Activated CD4-positive, alpha-beta T cell treated with anti-CD3 and anti-CD28 coated beads, Interleukin-10, Interleukin-2, amounts not matched to agents 100 ng/mL and 50 ng/mL, durations not matched to agents 16 hours and 8 hours (primary cell): ENCODE measurements at places on chromosomes 6 and 20.

- DNase-seq, result no peak
Measured at GRCh38 chr20:6579824-6580223, 187.7 kb upstream of the BMP2 start.

- DNase-seq, result peak; percentile 39
Measured at GRCh38 chr6:149324428-149324827, 6.9 kb downstream of the TAB2 start.

DNA sequence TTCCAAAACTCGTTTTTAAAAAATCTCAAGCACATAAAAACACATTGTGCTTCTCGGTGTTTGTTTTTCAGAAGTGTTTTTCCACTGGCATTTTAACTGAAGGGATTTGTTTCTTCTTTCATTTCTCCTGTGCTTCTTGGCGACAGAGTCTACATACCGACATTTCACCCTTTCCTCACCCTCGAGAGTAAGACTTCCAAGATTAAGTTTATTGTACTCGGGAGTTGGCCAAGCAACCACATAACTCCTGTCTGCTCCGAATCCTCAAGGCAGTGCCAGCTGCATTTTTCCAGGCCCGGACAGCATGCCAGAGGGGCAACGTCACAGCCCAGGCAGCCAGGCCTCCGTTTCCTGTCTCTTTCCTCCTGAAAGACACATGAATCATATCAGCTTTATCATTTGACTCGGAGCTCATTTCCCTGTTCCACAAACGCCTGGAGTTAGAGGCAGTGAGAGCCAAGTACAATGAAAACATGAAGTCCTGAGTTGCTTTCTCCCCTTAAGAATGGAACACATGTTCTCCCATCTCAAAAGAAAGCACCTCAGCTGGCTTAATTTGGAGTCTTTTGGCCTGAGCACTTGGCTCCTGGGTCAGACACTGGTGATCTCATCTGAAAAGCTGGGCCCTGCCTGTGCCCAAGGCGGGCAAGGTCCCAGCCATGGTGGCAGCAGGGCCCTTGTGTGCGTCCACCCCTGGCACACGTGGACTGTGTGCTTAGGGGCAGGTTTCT lies 23.2 kb upstream of the FAM50B start:
- DNase-seq, result no peak

DNA sequence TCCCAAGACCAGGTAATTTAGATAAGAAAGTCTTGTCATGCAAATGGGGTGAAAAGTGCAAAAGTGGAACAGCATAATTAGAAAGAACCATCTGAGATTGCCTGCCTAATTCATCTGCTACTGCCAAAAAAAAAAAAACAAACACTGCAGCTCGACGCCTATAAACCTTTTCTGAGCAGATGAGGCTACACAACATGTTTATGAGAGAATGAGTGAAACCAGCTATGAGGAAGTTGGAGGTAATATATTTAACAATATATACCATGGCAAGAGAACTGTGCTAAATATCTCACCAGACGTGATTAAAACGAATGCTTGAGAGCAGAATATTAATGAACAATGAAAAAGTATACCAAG lies 50.0 kb downstream of the LAMA4 start:
- DNase-seq, result no peak

- peak; percentile 38 for DNase-seq
Measured at GRCh38 chr6:52049252-52050050, 38.0 kb downstream of the PKHD1 start.

- DNase-seq, result no peak
Measured at GRCh38 chr6:5464099-5464885, 203.0 kb downstream of the FARS2 start.

DNA sequence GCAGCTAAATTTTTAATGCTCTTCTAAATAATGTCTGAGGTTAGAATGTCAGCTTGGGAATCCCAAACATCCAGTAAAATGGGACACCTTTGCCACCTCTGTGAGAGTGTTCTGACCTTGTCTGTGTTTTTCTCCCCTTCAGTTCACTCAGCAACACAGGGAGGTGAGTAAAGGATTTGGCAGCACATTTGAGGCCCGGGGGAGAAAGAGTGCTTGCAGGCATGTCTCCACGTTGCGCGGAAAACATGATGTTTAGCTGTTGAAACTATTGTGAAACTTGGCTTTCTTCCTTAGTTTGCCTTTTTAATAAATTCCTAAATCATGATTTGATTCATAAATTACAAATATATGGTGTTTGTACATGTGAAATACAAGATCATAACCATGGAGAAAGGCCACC lies 707.8 kb upstream of the FLRT3 start:
- no peak for DNase-seq

- DNase-seq, result no peak
Measured at GRCh38 chr6:122845916-122846612, 57.0 kb downstream of the SMPDL3A start.

- DNase-seq, result no peak
Measured at GRCh38 chr6:21997119-21998037, 299.5 kb downstream of the PRL start.

DNA sequence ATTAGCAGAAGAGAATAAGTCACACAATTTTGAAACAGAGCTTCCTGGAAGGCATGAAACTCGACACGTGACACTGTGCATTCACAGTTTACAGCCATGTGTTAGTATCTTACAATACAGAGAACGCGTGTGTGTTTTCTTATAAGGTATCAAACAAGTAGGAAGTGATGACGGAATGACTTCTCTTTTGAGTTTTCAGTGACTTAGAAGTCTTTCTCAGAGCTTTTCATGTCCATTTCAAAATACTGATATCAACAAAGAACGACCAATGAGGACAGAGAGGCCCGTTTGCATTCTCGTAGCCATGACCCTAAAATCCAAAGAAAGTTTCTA lies 36.6 kb upstream of the DUSP22 start:
- peak; percentile 29 for DNase-seq

- DNase-seq, result peak; percentile 69
Measured at GRCh38 chr6:37483917-37484785, 15.5 kb downstream of the CCDC167 start.

GRCh38 chr6:167742719-167743303 lies 83.9 kb upstream of the AFDN start:
- no peak for DNase-seq

DNA sequence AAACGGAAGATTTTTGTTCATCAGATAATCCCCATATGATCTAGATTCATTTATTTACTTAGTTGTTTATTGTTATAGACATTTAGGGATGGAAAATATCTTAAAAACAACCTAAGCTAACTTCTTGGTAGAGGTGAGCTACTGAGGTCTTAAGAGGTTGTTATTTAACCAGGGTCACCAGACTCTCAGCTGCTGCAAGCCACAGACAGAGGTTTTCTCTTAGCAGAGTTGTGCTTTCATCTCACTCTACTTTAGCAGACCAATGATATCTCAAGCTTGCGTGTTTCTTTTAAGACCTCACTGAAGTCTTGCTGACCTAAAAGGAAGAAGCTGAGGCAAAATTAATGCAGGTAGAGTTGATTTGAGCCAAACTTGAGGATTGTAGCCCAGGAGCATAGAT lies 43.6 kb downstream of the NCOA7 start:
- no peak for DNase-seq

- DNase-seq, result peak; percentile 60
Measured at GRCh38 chr20:45752746-45753145, 30.6 kb downstream of the SPINT4 start.

DNA sequence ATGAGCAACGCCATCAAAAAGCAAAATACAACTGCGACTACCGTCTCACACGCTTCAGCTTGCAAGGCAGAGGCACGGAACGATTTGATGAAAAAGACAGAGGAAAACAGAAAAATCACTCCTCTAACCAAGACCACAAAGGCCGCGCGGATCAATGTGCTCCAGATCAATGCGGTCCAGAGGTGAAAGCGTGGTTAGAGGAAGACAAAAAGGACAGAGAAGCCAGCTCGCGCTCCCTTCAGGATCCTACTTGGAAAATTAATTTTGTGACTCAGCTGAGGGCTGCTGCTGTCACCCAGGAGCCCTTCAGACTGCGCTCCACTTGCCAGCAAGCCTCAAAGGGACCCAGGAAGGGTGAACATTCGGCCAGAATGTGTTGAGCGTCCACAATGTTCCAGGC lies 140.2 kb upstream of the RPS6KA2 start:
- DNase-seq, result no peak

GRCh38 chr6:14310960-14311359 lies 193.4 kb downstream of the CD83 start:
- DNase-seq, result no peak

DNA sequence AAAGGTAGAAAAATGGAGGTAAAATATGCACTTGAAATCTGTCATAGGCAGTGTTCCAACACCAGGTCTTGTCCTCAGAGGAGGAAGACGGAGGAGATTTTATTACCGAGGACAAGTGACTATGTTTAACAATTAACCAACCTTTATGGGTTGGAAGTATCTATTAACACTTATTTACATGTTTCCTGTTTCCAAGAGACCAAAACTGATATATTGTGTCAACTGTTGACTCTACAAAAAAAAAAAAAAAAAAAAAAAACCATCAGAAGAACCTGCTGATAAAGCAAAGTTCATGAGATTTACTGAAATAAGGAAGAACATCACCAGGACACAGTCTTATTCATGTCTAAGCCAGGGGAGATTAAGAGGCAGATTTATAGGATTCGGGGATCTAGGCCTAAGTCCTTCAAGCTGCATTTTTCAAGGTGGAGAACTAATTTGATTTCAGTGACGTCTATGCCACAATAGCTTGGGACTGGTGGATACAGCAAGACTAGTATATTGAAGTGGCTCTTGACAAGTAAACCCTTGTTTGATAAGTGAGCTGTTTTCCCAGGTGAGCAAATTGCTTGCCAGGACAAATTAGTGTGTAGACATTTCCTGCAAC lies 126.6 kb upstream of the NAA20 start:
- DNase-seq, result no peak

GRCh38 chr6:15017261-15017660 lies 228.6 kb upstream of the JARID2 start:
- DNase-seq, result peak; percentile 51

DNA sequence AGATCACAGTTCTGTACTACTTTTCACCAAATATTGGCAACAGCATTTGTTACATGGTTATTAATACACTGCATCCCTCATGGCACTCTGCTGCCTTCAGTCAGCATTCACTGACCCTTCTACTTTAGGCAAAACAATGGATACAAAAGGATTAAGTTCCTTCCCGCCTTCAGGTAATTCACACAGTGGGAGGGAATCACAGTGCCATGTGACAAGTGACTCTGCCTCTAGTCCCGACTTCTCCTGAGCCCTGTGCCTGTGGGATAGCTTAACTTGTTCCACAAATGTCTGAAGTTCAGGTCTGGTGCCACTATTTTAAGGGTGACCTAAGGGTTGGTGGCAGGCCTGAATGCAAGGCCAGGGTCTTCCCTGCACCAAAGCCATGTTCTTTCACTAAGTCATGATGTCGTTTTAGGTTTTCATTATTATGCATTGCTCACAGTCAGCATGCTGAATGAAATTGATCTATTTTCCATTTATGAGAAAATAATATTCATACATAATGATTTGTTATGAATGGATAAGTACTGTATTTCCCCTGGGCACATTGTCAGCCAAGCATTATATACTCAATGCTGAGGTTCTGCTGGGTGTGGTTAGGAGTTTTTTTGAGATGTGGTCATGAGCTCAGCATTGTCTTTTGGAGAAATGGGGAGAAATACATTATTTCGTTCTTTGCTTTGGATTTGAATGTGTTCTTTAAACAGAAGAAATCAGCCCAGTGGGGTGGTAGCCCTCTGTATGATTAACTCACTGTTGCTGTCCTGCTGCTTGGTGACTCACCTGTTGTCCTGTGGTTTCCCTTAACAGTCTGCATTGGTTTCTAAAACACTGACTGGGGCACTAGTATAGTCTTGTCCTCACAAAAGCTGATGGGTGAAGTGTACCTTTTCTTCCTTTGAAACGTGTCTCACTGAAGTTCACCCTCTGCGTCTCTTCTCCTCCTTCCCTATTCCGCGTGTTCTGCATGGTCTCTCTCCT lies 66.4 kb downstream of the AFDN start:
- peak; percentile 33 for DNase-seq

GRCh38 chr6:67353861-67354260 lies 1281.2 kb upstream of the ADGRB3 start:
- no peak for DNase-seq

- no peak for DNase-seq
Measured at GRCh38 chr6:81750681-81751387, 1.6 kb downstream of the TENT5A start.

DNA sequence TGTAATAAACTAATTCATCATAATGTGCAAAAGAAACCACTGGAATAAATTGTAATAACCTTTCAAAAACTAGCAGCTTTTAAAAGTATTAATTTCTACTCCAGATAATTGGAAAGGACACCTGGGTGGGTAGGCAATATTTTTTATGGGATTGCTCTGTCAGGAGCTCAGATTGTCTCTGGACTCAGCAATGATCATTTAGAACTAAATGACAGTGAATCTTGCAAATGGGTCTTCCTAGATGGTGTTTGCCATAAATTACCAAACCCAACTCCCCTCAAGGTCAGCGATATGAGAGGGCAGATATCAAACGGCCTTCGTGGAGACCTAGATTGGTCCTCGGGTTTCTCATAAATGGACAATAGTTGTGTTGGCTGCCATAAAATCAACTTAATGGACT lies 181.9 kb downstream of the HS3ST5 start:
- DNase-seq, result no peak

- DNase-seq, result no peak
Measured at GRCh38 chr6:30689022-30689865, 1.5 kb downstream of the NRM start.

DNA sequence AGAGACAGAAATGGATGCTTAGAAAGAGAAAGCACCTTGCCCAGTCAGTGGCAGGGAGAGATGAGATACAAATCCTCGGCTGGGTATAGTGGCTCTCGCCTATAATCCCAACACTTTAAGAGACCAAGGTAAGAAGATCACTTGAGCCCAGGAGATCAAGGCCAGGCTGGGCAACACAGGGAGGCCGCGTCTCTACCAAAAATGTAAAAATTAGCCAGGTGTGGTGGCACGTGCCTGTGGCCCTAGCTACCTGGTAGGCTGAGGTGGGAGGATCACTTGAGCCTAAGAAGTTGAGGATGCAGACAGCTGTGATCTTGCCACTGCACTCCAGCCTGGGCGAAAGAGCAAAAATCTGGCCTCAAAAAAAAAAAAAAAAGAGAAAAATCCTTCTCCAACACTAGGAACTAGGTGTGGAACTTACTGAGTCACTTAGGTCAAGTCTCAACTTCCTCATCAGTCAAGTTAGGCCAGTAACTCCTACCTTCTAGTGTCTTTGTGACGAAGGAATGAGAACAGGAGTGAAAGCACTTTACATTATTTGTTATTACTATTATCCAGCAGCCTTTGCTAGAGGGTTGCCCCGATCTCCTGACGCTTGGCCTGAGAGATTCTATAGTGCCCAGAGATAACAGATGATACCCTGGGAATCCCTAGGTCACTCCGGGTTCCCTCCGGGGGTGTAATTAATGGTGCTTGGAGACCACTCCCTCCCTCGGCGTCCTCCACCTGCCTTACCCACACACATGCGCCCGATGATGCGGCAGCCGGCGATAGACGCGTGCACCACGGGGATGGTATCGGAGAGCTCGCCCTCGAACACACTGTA lies 918 bp downstream of the EIF6 start:
- DNase-seq, result no peak

DNA sequence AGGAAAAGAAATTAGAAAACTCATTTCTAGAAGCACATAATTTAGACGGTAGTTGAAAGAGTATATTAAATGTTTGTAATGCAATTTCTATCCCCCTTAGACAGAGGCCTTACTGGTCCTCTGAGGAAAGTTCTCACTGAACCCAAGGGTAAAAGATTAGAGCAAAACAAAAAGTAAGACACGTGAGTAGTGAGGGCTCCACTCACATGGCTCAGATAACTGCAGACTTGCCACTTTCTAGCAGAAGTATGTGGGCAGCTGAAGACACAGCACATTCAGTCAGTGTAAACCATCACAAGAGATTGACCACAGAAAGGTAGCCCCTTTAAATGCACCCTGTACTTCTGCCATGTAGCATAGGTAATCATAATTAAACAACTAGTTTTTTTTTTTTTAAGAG lies 193.8 kb downstream of the BTBD9 start:
- DNase-seq, result no peak
